Bone marrow (tissue), 2 donors: ENCODE measurements at places on chromosomes 1 and 21.

DNA sequence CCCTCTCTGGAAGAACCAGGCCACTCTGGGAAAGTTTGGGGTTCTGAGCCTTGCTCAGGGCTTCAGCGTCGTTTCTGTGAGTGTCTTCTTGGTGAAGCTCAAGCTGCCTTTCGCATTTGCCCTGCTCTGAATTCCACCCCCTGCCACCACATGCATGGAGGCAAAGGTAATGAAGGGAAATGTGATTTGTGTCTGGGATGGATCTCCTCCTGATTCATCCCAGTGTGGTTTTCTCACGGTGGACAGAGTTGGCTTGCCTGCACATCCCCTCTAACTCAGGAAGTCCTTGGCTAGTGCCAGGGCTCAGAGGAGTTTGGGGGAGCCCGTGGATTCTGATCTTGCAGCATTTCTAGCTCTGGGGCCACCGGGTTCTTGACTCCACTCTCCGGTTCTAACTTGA, 173.6 kb upstream of the RAB4A start:
- DNase-seq: no peak

- no peak for DNase-seq
Measured at GRCh38 chr21:45838634-45839033, 142.9 kb upstream of the COL6A1 start.

- no peak for DNase-seq
Measured at GRCh38 chr21:33015096-33015495, 10.6 kb upstream of the OLIG2 start.

- no peak for DNase-seq
Measured at GRCh38 chr1:234699795-234700665, 90.1 kb upstream of the IRF2BP2 start.

DNA sequence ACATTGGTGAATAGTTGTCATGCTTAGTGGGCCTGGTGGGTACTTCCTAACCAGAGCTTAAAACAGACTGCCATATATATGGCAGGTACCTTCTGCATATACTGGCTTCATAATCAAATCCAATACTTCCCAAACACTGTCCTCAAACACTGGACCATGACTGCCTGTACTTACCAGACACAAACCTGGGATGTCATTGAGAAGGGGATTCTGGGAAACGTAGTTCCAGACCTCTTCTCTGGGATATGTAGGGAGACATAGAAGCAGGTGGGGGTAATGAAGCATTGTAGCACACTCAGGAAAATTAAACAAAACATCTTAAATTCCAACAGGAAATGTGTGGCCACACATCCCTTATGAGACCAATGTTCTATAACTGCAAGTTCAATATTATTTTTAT, 76.5 kb upstream of the ADAMTS5 start:
- no peak for DNase-seq

DNA sequence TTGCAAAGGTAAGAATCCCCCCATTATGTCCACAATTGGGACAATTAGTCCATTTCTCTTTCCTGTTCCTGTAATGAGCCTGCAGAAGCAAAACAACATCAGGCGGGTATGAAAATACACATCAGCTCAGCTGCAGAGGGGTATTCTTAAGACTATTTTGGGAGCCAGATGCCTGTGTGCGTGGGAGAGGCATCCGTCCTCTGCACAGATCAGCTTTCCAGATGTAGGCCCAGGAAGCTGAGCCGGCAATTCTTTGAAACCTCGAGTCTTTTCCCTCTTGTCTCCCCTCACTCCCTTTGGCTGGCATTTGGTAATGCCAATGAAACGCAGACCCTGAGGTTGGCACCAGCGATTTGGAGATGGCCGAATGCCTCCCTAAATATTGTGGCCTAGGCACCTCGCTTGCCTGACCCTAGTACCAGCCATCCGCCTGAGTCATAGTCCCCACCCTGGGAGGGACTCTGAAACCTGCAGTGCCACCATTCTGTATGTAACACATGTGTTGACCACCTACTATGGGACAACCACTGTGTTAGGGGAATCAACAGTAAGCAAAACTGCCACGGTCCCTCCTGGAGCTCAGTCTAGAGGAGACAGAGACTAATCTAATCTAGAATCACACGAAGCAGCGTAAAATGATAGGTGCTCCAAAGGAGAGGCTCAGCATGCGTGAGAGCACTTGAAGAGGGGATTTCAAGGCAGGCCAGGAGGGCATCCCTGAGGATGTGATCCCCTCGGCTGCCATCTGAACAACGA, 603.0 kb downstream of the MATN1 start:
- no peak for DNase-seq

GRCh38 chr21:42455196-42455595, 40.8 kb downstream of the RSPH1 start:
- no peak for DNase-seq

- no peak for DNase-seq
Measured at GRCh38 chr21:46254208-46254975, 25.8 kb upstream of the LSS start.

- DNase-seq: peak; percentile 30
Measured at GRCh38 chr1:24321697-24322469, 2.7 kb downstream of the GRHL3 start.

GRCh38 chr1:37692834-37693175, 489 bp downstream of the CDCA8 start:
- DNase-seq: no peak

- no peak for DNase-seq
Measured at GRCh38 chr1:43554444-43554992, 23.8 kb downstream of the PTPRF start.

DNA sequence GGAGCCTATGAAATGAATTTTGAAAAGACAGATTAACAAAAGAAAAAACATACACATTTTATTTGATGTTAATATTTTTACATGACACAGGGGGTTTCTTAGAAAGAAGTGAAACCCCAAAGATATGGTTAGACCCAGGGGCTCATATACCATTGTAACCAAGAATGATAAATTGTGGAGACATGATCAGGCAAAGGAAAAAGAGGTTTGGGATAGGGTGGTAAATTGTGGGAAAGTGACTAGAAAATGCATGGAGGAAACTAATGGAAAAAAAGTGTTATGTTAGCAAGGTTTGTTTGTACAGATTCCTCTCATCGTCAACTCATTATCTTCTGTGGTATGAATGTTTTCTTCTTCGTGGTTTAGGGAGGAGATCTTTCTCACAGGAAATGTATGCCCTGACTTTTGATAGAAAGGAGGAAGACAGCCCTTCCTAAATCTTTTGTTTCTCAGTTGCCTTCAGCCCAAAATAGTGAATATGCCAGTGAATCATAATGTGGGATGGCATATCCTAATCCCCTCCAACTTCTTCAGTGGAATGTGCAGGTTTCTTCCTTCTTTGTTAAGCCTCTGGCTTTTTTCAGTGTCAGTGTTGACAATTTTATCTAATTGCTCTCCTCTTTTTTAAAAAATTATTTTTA, 140.4 kb upstream of the UBE2U start:
- DNase-seq: no peak

DNA sequence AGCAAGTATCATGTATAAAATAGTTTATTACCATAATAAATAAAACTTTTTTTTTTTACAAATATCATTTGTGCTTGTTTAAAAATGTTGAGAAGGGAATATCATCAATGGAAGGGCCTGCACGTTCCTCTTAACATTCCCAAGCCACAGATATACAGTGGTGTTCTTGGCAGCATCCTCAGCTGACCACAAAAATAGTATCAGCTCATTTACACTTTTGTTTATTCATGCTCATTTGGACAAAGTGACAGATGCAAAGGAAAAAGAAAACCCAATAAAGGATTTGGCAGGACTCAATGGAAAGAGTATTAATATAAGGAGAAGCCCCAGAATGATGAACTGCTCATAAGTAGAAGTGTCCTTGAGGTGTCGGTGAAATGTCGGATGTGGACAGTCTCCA, 349.6 kb downstream of the HHAT start:
- DNase-seq: no peak

DNA sequence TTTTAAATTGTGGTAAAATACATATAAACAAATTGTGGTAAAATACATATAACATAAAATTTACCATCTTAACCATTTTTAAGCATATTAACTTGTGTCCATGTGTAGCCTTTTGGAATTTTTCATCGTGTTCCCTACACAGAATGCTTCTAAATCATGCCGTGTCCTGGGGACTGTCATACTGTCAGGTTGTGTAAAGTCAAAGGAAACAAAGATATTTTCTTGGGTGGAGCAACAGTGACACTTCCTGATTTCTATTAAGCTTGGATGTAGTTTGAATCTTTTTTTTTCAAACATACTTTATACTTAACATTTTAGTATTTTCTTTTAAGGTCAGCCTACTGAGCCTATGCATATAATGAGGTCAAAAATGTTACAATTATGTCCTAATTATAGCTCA, 32.3 kb downstream of the DOP1B start:
- DNase-seq: no peak

- DNase-seq: peak; percentile 36
Measured at GRCh38 chr1:28132171-28133167, 44.0 kb downstream of the PTAFR start.

GRCh38 chr21:46550116-46550941, 54.6 kb downstream of the S100B start:
- no peak for DNase-seq
